ENCODE measurements at places on chromosomes 11 and 22. TPM values are rescaled to one million over a fixed set of nuclear protein-coding genes. Genes with fewer than 3 reads are reported as not detected.

DNA sequence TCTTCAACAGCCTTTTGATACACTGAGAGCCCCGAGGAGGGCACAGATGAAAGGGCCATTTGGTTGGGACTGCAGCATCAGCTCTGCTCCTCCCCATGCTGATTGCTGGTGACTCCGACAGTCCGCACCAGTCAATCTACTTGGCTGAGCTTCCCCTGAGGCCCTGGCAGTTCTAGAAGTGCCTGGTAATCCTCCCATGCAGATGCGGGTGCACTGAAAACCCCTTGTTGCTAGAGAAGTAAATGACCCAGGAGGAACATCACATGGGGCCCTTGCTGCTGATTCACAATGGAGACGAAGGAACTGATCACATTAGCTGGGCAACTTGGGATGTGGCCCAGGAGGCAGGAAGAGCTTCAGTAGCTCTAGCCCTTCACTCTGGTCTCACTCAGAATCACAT, 35.2 kb upstream of the RIC3 start:
- no peak for DNase-seq

Gene OR52A5
- not detected for polyA plus RNA-seq

DNA sequence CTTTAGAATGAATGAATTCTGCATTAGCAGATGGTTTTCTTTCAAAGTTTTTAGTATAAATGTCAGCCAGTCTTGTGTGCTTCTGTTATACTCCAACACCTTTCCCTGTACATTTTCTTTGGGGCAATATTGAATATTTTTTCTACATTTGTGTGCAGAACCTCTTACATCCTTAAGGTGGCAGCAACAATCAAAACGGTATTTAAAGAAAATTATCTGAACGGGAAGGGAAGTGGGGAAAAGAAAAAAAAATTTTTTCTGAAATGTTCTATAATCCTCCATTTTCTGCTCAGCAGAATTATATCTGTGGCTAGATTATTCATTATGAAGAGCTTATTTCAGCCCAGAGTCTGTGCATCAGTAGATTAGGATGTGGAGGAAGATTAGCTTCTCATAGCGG, 347.3 kb upstream of the RAG2 start:
- no peak for DNase-seq

DNA sequence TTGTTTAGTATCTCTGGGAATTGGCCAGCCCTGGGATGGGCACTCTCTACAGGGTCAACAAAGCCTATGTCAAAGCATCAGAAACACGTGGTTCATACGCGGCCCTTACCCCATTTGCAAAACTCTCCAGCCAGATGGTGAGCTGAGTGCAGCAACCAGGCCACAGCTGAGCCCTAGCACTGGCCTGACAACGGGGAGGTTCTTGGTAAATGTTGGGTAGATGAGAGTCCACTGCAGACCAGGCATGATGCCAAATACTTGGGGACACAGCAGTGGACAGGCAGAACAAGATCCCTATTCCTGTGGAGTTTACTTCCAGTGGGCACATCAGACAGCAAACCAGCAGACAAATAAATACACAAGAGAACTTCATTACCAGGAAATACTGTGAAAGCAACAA, 172.1 kb upstream of the SYT13 start:
- no peak for DNase-seq

GRCh38 chr11:59551659-59552521, 40.6 kb downstream of the OR4D9 start:
- peak; percentile 71 for DNase-seq

GRCh38 chr11:126165311-126165720, 46.1 kb downstream of the RPUSD4 start:
- DNase-seq: no peak

Gene MMP13
- not detected for polyA plus RNA-seq

DNA sequence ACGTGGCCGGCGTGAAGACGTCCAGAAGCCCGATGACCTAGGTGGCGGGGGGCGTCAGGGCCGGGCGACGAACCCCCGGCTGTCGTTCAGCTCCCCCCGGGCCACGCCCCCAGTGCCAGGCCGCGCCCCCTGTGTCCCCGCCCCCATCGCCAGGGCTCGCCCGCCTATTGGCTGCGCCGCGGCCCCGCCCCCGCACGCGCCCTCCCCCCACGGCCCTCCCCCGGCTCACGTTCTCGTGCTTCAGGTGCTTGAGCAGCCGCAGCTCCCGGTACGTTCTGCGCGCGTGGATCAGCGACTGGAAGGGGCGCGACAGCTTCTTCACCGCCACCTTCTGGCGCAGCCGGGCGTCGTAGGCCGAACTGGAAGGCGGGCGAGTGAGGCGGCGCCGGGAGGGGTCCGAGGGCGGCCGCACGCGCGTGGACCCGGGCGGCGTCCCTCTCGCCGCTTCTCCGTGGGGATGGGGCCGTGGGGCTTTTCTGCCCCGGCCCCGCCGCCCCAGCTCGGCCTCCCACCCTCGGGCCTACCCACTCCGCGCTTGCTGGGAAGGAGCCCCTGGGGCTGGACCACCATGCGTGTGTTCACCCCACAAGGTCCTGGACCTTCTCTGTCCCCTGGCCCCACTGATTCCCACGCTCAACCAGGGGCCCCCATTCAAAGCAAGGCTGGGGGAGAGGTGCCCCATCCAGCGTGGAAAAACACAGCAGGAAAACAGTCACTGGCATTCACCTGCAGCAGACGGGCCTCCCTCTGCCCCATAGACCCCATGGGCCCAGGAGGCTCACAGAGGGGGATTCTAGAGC, 2.4 kb downstream of the MAPK11 start:
- no peak for DNase-seq

Gene MUC5AC
- polyA plus RNA-seq: 0.03 TPM

DNA sequence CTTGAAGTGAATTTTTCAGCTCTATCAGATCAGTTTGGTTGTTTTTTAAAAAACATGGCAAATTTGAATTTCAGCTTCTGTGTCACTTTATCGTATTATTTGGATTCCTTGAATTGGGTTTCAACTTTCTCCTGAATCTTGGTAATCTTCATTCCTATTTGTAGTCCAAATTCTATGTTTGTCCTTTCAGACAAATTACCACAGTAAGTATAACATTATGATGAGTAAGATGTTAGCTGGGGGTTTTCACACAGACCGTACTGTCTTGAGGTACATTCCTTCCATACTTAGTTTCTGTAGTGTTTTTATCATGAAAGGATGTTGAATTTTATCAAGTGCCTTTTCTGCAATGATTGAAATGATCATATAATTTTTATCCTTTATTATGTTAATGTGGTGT, 28.0 kb downstream of the OR5B17 start:
- no peak for DNase-seq

Gene APLNR
- polyA plus RNA-seq: 88.7 TPM

All from left kidney (tissue), 8 donors.